ENCODE measurements at places on chromosomes 3 and 15.

DNA sequence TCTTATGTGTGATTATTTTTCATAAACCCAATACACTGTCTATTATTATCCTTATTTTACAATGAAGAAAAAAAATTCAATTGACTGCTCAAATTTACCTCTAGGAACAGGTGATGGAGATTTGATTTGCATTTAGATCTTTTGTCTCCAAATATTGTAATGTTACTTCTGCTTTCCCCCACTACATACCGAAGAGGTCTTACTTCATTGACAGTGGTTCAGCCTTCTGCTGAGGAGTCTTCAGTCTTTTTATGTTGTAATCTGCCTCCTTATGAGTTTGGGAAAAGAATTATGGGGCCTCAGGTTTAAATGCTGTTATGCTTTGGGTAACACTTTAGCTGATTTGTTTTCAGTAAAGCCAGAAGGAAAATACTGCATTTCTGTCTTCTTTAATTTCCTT lies 199.5 kb downstream of the LPP start:
- DNase-seq: no peak

DNA sequence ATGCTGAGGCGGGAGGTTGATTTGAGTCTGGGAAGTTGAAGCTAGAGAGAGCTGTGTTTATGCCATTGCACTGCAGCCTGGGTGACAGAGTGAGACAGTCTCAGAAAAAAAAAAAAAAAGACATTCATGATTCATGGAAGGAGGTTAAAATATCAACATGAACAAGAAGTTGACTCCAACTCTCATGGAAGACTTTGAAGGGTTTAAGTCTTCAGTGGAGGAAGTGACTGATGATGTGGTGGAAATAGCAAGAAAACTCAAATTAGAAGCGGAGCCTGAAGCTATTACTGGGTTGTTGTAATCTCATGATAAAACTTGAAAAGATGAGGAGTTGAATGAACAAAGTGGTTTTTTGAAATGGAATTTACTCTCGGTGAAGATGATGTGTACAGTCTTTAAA lies 491.8 kb downstream of the SQOR start:
- DNase-seq: no peak

GRCh38 chr15:67944010-67944641 lies 104.3 kb upstream of the RNU6-1 start:
- no peak for DNase-seq

DNA sequence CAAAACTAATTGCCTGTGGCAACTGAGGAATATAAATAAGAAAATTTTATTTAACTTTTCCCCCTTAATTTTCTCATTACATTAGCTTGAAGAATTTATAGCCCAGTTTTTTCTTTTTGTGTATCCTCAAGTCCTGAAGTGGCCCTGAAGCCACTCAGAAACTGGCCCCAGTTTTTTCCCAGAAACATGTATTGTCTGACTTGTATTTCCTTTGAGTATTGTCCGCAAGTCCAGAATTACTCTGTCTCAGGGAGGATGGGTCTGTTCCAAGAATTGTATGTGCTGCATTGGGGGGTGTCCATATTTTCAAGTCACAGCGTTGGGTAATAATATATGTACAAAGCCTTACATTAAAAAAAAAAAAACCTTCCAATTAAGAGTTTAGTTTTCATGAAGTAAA lies 149.7 kb upstream of the IL12A start:
- DNase-seq: no peak

DNA sequence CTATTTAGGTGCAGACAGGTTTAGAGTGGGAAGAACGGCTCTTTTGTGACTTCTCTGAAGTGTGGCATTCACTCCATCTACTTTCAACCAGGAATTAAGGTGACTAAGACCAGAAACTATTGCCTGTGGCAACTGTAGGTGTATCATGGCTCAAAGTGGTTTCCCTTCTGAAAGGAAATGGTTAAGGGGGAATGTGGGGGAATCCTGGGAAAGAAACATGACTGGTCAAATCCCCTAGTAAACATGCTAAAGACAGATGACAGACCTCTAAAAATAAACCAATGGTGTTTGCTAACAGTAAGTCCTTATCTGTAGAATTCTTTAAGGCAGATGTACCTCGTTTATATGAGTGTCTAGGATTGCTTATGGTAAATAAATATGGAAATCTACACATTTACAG lies 56.9 kb downstream of the MEGF11 start:
- no peak for DNase-seq

Measured in kidney (tissue), 22 donors.